ENCODE measurements at places on chromosomes 6 and 20.

- DNase-seq, result peak; percentile 54
These were observed 20.5 kb downstream of the JPH2 start for GRCh38 chr20:44166477-44166876.

GRCh38 chr6:159399751-159400221 is 230.6 kb downstream of the FNDC1 start:
- DNase-seq, result no peak

DNA sequence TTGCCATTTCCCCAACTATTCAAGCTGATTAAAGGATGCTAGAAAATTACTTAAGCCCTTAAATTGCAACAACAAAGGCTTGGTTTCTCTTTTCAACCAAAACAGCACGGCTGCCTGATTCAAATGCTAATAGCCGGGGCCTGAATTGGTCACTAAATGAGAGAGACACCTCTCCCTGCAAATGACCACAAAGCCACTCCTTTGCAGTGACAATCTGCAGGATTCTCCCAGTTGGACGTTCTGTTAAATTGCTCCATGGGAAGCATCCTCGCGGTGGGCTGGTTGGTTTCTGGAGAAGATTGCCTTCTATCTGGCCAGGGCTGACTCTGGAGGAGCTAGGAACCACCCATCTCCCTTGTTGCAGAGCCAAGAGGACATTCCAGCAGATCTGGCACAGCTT is 29.7 kb upstream of the TBXT start:
- DNase-seq, result no peak

DNA sequence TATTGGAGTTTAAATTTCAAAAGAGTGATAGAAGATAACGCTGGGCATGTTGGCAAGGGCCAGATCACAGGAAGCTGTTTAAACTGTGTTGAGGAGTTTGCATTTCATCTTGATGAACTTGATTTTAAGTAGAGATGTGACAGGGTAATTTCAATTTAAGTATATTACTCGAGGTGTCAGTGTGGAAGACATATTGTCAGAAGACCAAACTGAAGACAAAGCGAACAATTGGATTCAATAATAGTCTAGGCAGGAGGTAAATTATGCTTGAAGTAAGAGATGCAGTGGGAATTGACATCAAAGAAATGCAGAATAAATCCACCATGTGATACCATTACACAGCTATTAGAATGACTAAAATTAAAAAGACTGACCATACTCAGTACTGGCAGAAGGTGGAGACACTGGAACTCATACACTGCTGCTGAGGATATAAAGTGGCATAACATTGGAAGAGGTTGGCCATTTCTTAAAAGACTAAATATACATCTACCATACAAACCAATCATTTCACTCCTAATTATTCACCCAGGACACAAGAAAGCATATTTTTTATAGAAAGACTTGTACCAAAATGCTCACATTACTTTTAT is 240.8 kb downstream of the ARHGAP18 start:
- DNase-seq, result no peak

DNA sequence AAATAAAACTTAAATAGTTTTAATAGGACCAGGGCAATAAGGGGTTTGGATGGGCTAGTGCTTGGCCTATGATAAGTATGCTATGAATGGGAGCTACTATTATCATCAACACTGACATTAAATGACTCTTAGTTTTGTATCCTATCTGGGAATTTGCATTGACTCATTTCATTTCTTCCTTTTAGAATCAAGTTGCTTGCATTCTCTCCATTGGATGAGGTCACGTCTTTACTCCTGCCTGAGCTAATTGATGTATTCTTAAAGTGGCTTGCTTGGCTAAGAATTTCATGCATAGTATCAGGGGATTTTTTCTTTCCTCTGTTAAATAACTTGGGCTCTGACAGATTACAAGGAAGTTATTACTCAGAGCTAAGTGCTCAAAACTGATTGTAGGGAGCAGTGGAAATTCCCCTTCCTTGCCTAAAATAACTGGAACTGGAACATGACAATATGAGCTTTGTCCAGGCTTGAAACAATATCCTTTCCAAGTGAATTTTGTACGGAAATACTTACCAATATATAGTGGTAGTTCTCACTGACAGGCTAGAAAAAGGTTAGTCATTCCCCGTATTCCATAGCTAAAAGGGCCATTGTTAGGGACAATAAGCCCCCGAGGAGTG is 169.9 kb downstream of the BCAS1 start:
- no peak for DNase-seq

GRCh38 chr20:63635431-63636141 is 8.7 kb upstream of the GMEB2 start:
- no peak for DNase-seq

GRCh38 chr20:18288749-18289267 is 481 bp downstream of the ZNF133 start:
- DNase-seq, result peak; percentile 40

DNA sequence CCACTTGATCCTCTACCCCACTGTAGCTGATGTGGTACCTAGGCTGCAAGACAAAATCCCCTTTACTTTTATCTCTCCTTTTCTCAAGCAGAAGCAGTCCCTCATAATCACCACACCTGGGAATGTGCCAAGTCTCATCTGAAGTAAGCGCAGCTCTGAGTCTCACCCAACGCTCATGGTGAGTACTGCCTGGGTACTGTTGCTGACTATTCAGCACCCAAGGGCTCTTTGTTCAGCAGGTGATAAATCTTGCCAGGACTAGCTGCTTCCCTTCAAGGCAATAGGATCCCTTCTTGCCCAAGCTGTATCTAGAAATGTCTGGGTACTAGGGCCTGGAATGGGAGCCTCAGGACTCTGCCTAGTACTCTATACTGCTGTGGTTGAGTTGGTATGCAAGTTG is 70.9 kb downstream of the GCLC start:
- no peak for DNase-seq

DNA sequence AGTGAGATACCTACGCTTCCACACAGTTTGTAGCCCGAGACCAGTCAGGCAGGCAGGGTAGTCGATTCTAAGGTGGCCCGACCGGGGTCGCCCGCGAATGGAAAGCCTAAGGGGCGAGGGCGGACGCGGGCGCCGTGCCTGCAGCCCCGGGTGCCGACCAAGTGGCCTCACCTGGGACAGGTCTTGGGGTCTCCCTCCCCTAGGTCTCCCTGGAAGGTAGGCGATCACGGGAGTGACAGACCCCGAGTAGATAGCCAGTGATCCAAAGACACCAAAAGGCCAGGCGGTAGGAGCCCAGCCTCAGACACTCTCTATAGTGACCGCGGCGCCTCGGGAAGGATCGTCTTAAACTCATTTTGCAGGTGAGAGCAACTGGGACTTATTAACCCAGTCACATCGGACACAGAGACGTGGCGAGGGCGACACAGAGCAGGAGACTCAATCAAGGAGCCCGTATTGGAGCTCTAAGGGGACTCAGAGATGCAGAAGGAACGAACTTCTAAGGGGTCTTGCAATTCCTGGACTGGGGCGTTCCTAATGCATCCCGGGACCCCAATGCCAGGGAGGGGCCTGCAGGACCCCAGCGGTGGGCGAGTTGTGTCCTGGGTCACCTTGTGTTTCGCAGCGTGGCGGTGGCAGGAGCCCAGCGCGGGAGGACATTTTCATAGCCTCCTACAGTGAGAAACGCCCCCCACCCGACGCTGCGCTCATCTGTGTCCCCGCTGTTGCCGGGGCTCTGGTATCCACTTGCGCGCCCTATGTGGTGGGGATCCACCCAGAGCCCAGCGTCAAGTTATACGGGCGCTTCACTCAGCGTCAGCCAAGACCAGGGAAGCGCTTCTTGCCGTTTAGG is 2.1 kb upstream of the VSX1 start:
- no peak for DNase-seq

DNA sequence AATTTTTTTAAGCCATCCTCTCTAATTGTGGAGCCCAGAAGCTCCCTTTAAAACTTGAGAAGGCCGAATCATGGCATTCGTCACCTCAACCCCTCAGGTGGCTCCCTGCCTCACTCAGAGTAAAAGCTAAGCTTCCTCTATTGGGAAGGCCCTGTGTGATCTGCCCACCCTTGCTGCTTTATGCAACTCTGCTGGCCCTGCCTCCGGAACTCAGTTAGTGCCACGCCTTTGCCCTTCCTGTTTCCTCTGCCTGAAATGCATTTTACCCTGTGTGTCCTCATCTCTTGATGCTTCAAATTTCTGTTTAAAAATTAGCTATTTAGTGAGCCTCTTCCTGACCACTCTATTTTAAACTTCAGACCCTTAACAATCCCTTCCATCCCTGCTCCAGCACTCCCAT is 5.7 kb downstream of the PACRG start:
- no peak for DNase-seq

GRCh38 chr6:119467488-119468081 is 118.0 kb upstream of the MAN1A1 start:
- DNase-seq, result no peak
